ENCODE measurements at places on chromosomes 4 and X. TPM values are rescaled to one million over a fixed set of nuclear protein-coding genes. Genes with fewer than 3 reads are reported as not detected.

DNA sequence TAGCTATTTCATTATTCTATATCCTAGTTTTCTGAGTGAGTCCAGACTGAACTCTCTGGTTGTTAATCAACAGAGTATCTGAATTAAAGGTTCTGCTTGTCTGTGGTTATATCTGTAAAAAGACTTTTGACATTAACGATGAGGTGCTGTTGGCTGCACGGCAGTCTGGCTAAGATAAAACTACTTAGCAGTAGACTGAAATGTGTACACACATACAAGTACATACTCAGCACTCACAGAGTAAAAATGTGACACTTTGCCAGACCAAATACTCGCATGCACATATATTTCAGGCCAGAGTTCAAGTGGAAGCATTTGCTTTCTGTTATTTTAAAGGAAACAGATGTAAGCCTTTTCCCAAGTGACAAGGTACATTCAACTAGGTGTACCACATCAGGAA lies 80.5 kb downstream of the PRDM5 start:
- DNase-seq, result no peak

DNA sequence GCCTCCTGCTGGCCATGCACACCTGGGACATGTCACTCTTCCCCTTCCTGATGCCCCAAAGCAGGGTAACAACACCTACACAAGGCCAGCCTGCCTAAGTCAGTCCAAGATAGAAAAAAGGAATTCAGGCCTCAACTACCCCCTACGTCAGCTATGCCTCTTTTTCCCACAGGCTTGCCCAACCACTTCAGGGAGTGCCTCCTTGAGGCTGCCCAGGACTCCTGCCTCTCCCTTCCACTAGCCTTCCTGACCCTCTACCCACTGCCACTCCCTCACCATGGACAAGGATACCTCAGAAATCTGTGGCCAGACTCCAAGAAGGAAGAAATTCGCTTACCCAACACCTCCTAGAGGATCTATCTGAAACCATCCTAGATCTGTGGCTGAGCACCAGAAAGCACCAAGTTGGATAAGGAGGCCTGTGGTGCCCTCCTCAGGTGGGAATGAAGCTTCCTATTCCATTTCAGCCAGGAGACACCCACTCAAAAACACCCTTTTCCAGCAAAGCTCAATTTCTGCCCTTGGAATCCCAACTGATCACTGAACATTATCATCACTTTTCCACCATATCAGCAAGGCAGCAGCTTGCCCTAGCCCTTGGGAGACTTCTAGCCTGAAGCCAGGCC lies 1.8 kb downstream of the KDM5C start:
- DNase-seq, result no peak

DNA sequence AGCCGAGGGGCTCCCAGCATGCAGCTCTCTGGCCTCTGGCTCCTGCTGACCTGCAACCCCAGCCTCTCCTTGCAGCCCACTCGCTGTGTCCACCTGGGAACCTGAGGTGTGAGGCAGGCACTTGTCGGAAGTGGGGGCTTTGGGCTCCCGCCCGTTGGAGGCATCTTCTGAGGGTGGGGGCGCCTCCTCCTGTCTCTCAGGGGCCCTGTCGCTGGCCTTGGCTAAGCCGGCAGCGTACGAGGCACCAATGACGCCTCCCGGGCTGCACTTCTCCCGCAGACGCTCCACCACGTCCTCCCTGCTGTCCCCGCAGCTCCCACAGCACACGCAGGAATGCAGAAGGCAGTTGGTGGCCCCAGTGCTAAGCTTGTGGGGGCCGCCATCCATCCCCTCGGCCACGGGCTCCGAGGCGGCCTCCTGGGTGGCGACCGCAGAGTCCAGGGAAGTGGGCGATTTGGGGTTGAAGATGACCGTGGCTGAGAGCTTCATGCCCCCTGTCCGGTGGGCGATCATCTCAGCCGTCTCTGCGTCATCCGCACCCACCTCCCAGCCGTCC lies 42.5 kb upstream of the MXD4 start:
- no peak for DNase-seq

DNA sequence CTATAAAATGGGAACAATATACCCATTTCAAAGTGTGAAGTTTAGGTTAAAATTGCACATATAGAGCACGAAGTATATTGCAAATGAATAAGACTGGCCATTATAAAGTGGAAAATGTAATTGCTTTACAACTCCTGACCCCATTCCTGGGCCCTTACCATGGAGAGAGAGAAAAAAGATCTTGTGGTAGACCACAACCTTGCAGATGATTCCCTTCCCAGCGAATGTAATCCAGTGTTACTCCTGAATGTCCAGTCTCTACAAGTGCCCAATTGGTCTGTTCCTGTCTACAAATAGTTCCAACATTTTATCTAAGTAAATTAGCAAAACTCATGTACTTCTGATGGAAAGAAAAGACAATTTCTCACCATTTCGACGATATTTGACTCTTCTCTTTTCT lies 184.1 kb upstream of the LNX1 start:
- no peak for DNase-seq

DNA sequence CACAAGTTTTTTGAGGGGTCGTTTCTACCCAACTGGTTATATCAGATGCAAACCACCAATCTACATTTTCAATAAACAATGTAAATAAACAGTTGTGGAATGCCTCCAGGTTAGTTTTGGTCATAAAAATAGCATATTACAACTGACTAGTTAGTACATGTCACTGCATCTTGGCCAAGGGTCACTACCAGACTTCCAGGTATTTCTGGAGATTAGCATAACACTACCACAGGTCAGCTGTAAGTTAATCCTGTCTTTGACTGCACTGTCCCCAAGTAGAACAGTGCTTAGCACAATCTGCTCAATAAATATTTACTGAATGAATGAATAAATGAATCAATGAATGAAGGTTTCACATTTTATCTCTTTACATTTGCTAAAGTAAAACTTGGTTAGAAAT lies 64.4 kb downstream of the TBC1D19 start:
- DNase-seq, result no peak

DNA sequence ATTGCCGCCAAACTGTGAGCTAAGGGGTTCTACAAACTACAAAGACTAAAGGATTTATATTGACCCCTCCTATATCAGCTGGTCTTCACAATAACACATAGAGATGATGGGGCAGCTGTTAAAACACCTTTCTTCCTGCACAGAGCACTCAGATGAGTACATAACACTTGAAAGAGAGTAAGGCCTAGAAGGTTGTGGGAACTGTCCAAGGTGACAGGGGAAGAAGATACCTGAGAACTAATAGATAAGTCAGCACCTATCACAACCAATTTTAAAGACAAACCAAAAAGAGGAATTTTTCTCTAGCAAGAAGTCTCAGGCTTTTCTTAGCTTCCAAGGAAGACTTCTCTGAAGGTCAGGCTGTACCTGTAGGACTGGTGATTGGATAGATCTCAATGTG lies 19.1 kb upstream of the CXCL6 start:
- DNase-seq, result no peak

DNA sequence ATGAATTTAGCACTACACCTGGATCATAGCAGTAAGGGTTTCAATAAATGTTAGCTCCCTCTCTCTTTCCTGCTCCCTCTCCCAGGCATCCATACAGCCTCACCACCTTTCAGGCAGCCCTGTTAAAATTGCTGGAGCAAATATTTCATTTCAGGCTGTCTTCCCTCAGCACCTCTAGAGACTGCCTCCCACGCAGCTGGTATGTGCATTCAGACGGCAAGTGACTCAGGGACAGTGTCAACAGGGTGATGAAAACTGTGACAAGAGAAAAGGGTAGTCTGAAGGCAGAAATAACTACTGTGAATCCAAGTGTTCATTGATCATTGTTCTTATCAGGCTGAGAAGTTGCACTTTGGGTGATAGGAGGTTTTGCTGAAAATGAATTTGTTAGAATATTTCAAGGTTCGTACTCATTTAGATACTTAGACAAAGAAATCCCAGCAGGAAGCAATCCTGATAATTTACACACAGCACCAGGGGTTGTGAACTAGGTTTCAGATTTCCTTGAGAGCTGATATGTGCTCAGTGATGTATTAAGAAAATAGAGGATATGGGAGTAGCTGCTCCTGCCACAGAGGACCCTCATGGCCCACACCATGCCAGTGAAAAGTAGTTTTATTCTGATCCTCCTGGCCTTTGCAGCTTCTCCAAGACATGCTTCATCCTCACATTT lies 424.2 kb downstream of the FGF13 start:
- no peak for DNase-seq

- no peak for DNase-seq
These were observed 51.8 kb downstream of the STX18 start for GRCh38 chr4:4490041-4490440.

GRCh38 chr4:16505726-16506125 lies 279.5 kb upstream of the TAPT1 start:
- no peak for DNase-seq

GRCh38 chrX:48505481-48505880 lies 3.3 kb upstream of the PORCN start:
- peak; percentile 47 for DNase-seq

FAT4 gene
- 0.27 TPM for total RNA-seq

MTNR1A gene
- total RNA-seq, result not detected

TREX2 gene
- total RNA-seq, result 0.18 TPM

TCEAL6 gene
- not detected for total RNA-seq

PAGE2B gene
- not detected for total RNA-seq

SPANXN3 gene
- total RNA-seq, result not detected

CD38 gene
- total RNA-seq, result not detected

SASH3 gene
- not detected for total RNA-seq

RNF212 gene
- not detected for total RNA-seq

BDH2 gene
- 46.2 TPM for total RNA-seq
